ENCODE measurements at places on chromosomes 3 and 15.

DNA sequence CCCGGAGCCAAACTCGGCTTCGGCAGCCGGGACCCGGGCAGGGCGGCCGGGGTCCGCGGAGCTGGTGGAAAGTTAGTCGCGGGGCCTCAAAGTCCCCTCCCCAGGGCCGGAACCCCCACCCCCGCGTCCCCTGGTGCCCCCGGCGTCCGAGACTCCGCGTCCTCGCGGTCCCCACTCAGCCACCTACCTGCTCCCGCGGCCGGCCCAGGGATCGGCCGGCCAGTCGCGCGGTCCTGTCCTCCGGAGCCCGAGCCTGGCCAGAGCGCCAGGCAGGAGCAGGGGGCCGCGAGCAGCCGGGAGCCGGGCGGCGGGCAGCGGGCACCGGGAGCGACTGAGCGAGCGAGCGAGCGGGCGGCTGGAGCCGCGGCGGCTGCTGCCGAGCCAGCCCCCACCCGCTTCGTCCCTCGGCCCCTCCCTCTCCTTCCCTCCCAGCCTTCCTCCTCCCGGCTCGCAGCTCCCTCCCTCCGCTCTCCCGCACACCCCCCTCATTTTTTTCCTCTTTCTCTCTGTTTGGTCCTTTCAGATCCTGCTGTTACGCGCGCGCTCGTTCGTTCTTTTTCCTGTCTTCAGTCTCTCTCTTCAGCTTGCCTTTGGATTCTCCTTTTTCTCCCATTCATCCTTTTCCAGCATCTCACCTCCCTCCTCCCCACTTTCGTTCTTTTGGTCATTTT lies at the start of gene MEGF11:
Gene MEGF11, minus strand, starts transcription at position 333 of the 671 bp plus-strand sequence. CDS start 125,347 bp downstream, outside the sequence.
- no peak for DNase-seq

DNA sequence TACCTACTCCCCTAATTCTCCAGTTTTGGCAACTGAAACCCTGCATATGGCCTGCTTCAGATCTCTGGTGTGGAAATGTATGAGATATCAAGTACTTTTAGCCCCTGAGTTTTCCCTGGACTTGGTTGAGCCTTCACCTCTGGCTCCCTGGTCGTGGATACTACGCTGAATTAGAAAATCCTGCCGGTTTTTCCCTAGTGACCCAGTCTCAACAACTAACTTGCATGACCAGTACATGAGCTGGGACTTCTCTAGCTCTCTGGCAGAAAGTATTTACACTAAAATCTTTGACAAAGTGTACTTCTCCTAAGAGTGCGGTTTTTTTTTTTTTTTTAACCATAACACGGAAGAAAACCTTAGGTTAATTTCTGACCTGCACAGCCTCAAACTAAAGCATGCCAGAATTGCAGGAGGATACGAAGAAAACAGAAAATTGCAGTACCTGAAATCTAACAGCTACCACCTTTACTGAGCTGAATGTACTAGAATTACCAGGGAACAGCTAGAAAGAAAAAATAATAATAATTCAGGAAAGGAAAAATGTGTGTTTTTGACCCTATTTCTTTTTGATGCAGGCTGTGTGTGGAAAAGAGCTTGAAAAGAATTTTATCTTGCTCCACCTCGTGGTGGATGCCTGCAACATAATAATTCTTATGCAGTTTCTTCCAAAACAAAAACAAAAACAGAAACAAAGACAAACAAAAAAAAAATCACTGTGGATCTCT lies 165.6 kb downstream of the GMNC start:
- DNase-seq = no peak

- DNase-seq = no peak
These were observed 50.0 kb downstream of the MB21D2 start for GRCh38 chr3:192867645-192868044.

GRCh38 chr3:8985411-8985831 lies 22.1 kb upstream of the RAD18 start:
- DNase-seq = no peak

DNA sequence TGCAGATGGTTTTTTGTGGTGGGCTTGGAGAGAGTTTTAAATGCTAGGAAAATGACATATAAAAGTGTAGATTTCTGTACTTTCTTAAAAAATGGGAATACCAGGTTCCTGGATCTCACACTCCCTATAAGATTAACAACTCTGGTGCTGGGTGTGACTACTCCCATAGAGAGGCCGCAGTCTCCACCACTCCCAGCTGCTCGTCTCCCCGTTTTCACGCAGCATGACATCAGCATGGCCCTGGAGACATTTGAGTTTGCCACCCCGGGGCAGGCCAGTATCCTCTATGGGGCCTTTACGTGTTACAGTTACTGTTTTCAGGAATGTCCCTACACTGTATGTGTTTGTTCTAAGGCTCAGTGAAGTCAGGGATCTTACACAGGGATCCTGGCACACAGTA lies 126.7 kb upstream of the ATP2B2 start:
- DNase-seq = no peak

GRCh38 chr3:41601404-41601987 lies 360.4 kb downstream of the ULK4 start:
- DNase-seq = no peak

DNA sequence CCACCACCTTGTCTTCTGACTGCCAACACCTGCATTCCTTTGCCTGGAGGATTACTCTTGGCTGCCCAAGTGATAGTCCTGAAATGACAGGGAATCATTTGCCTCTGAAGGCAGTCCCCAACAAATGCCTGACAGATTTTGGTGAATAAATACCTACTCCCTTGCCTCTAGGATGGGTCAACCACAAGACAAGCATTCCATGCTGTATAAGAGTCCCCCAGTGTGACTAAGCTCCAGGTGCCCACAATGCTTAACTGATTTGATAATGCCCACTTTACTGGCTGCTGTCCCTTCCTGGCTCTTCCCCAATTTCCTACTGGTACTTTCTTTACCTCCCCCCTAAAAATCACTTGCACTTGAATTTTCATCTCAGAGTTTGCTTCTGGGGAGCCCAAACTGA lies 14.8 kb downstream of the THRB start:
- no peak for DNase-seq
